Subcutaneous preadipocyte (primary cell): ENCODE measurements at places on chromosomes 4 and X. TPM values are rescaled to one million over a fixed set of nuclear protein-coding genes. Genes with fewer than 3 reads are reported as not detected.

Gene NXF2
- not detected in 2 replicates for total RNA-seq

Gene IL13RA1
- total RNA-seq, result 44.1 and 44.8 TPM in 2 replicates

Gene TBC1D14
- total RNA-seq, result 28.3 and 32.3 TPM in 2 replicates

Gene LNX1
- total RNA-seq, result 0.78 and 6.2 TPM in 2 replicates

Gene IDUA
- total RNA-seq, result 15.6 and 24.3 TPM in 2 replicates

Gene PASD1
- total RNA-seq, result not detected in 2 replicates

Gene FREM3
- total RNA-seq, result not detected in 2 replicates
